ENCODE measurements at places on chromosomes 4 and X.

GRCh38 chrX:148573119-148573518 is 72.7 kb downstream of the AFF2 start:
- no peak for DNase-seq

- no peak for DNase-seq
These were observed 3.3 kb downstream of the KLF3 start for GRCh38 chr4:38667085-38667893.

DNA sequence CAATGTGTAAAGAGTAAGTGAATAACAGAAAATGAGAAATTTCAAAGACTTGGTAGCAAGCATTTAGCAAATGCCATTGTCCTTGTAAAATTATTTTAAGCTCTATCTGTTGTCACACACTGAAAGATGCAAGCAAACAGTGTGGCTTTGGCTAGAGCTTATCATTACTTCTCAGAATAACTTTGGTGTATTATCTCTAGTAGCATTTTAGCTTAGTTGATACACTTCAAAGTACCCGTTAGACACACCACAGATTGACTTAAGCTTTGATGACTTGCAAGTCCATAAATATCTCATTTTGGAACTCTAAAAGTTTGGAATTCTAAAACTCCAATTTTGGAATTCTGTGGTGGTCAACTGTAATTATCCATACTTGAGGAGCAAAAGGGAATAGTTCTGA is 98.6 kb downstream of the PDLIM5 start:
- no peak for DNase-seq

- DNase-seq: no peak
These were observed 66.7 kb upstream of the VCX2 start for GRCh38 chrX:8237718-8238117.

- no peak for DNase-seq
These were observed 108.8 kb downstream of the HHIP start for GRCh38 chr4:144754562-144755410.

DNA sequence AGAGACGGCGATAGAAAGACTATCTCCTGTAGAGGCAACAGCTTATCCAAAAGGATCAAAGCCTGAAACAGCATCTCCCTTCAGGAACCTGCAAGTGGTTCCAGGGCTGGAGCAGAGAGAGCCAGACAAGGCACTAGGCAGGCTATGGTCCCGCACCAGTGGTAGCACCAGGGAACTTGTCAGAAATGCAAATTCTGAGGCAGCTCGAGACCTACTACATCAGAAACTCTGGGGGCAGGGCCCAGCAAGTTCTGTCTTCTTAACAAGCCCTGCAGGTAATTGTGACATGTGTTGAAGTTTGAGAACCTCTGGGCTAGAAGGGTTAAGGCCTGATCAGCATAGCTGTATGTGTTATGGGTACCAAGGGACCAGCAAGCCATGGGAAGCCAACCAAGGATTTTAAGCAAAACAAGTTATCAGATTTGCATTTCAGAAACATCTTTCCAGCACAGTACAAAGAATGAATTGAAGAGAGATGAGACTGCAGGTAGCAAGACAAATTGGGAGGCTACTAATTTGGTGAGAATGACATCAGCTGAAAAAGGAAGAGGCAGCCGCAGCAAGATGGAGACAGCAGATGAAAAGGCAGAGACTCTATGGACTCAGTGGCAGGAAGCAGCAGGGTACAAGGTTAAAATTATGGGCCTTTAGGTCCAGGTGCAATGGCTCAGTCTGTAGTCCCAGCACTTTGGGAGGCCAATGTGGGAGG is 139.7 kb downstream of the TSPAN5 start:
- DNase-seq: no peak

- DNase-seq: no peak
These were observed 49.6 kb downstream of the SMAD1 start for GRCh38 chr4:145531223-145531622.

DNA sequence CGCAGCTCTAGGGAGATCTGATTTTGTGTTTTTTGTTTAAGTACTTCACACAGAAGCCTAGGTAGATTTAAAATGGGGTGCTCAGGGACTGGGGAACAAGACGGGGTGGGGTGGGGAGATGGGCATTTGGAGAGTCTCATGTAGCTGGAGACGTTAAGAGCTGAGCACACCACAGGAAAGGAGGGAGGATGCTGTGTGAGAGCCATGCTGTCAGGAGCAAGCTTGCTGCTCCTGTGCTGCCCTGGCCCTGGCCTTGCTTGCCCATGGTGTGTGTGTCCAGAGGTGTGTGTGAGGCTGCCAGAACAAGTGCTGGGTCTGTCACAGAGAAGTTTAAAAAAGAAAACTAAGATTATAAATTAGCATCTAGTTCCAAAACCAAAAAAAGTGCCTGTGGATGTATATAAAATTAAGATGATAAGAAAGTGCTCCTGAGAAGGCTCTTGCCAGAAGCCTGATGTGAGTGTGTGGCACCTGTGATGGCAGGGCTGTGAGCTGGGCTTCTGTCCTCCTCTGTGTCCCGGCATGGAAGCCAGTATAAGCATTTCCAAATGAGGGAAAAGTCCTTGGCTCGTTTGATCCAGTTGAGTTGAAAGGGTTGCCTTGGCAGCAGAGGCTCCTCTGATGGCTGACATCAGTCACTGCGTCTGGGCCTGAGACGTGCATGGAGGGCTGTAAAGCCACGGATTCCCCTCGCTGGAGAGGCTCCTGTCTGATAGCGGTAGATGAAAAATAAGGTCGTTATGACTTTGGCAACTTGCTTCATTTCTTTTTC is 63.5 kb downstream of the NELFA start:
- DNase-seq: no peak

DNA sequence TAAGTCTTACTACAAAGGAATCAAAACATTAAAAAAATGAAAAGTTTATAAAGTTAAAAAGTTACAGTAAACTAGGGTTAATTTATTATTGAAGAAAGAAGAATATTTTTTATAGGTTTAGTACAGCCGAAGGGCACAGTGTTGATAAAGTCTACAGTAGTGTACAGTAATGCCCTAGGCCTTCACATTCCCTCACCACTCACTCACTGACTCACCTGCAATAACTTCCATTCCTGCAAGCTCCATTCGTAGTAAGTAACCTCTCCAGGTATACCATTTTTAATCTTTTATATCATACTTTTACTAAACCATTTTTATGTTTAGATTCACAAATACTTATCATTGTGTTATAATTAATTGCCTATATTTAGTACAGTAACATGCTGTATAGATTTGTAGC is 307.5 kb upstream of the FAM241A start:
- DNase-seq: no peak

- no peak for DNase-seq
These were observed 1.3 kb downstream of the SPATA18 start for GRCh38 chr4:52052475-52052780.

- no peak for DNase-seq
These were observed 24.4 kb downstream of the TNIP3 start for GRCh38 chr4:121139533-121140222.

GRCh38 chr4:159398236-159398638 is 295.4 kb downstream of the RAPGEF2 start:
- DNase-seq: no peak

- no peak for DNase-seq
These were observed 66.6 kb downstream of the ING2 start for GRCh38 chr4:183571350-183571941.

GRCh38 chrX:20116087-20116576 is 575 bp downstream of the MAP7D2 start:
- DNase-seq: no peak

- no peak for DNase-seq
These were observed 10.1 kb upstream of the CXCL8 start for GRCh38 chr4:73730292-73730691.

DNA sequence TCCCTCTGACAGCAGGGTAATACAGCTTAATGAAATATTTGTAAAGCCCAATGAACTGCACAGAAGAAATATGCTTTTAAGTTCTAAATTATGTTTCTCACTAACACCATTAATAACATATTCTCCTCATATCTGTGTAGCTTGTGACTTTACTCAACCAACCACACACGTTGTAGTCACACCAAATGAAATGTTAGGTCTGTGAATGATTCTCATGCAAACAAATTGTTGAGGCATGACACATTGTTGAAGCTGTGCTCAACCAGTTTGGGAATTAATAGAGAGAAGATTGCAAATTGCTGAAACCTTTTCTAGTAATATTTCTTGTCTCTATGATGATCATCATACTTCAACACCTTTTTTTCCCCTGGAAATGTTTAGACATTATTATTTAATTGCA is 645.9 kb downstream of the PCDH7 start:
- DNase-seq: no peak

- DNase-seq: no peak
These were observed 50.4 kb downstream of the MGARP start for GRCh38 chr4:139229534-139230039.

- no peak for DNase-seq
These were observed 1.8 kb downstream of the IRAK1 start for GRCh38 chrX:154017766-154018517.

DNA sequence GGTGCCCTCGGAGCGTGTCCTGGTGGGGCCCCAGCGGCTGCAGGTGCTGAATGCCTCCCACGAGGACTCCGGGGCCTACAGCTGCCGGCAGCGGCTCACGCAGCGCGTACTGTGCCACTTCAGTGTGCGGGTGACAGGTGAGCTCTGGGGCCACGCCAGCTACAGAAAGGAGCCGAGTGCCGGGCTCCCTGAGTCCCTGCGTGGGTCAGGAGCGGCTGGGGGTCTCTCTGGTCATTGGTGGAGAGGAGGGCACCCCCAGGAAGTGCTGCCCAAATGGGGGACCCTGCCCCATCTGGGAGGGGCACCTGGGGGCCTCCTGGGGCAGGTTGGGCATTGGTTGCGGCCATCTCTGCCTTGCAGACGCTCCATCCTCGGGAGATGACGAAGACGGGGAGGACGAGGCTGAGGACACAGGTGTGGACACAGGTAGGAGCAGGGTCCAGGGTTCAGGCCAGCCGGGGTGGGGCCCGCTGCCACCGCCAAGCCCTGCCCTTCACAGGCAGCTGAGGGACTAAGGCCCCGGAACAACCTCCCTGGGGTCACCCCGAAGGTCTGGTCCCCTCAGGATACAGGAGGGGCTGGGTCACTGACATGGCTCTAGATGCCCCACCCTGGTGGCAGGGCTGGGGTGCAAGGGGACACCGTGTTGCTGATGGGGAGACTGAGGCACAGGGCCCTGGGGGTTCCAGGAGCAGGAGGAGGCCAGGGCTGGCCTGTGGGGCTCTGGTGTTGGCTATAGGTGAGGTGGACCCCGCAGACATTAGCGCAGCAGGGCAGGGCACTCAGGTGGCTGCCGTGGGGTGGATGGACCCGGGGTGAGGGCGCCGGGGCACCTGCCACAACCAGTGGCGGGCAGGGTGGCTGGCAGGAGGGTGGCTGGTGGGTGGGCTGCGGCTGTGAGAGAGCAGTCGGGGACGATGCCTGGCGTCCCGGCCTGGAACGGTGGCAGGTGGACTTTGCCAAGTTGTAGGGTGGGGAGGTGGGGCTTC is 6.6 kb downstream of the FGFR3 start:
- DNase-seq: no peak

DNA sequence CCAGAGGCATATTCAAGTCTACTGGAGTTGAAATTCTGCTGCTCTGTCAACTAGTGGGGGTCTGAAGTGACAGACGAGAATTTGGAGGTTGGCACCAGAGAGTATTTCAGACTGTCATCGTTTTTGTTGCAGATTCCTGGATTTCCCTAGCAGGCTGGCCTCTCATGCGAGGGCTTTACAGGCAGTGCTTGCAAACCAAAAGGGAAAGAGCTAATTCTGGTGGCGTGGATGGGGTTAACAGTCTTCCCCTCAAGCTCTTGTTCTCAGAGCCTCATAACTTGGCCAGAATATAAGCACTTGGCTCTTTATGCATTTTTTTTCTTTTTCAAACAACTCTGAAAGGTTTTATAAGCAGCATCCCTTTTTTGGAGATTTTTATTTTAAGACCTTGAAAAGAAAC is at the start of gene SPARCL1:
Gene SPARCL1, minus strand, starts transcription at position 190 of the 400 bp plus-strand sequence. CDS start 29,802 bp downstream, outside the sequence.
- DNase-seq: no peak

DNA sequence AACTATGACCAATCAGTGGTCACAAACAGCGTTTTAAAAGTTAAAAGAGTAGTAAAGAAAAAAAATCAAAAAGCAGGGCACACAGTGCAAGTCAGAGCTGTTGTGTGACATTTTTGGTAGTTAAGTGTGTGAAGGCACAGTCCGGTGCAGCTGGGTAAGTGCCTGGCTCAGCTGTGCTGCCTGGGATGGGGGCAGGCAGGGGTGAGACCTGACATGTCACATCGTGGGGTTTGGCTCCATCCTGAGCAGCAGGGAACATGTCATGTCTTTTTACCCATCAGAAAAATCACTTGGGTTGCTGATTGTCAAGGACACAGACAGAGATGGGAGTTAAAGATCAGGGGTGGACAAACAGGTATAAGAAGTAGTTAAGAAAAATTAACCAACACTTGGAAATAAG is 125.1 kb downstream of the NSUN7 start:
- no peak for DNase-seq

DNA sequence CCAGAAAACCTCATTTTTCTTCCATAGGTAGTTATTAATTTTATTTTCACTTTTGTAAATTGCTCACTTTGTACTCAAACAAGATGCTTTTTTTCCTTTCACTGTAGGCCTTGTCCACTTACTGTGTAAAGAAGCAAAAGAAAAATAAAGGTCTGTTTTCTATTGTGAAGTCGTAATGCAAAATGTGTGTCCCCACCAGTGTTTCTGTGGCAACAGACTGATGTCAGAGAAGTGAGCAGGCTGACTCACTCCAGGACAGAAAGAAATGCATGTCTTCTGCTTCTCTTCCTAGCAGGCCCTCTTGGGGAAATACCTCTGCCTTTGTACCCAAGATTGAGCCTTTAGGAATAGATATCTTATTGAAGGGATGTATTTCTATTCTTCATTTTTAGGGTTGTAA is 30.3 kb downstream of the INPP4B start:
- no peak for DNase-seq

- DNase-seq: no peak
These were observed 14.7 kb upstream of the CLCN4 start for GRCh38 chrX:10142041-10142599.

GRCh38 chrX:15500497-15500966 is at the start of gene BMX:
BMX (plus strand) TSS chrX:15500807; CDS start chrX:15508354, 7,547 bp downstream.
- no peak for DNase-seq

- DNase-seq: no peak
These were observed 1.3 kb upstream of the NYX start for GRCh38 chrX:41445781-41446358.

DNA sequence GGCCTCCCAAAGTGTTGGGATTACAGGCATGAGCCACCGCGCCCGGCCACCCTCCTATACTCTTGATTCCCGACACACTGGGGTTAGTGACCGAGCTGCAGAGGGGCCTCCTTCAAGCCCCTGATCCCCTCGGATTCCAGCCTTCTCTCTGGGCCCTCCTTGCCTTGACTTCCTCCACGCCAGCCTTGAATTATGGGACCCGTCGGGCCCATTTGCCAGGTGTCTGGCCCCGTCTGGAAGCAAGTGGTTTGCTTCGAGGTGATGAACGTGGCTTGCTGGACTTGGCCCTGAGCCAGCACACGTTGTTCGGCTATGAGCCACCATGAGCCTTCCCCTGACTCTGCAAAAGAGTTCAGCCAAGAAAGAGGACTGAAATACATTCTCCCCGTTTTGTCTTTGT is 37.4 kb upstream of the GRPEL1 start:
- DNase-seq: no peak

DNA sequence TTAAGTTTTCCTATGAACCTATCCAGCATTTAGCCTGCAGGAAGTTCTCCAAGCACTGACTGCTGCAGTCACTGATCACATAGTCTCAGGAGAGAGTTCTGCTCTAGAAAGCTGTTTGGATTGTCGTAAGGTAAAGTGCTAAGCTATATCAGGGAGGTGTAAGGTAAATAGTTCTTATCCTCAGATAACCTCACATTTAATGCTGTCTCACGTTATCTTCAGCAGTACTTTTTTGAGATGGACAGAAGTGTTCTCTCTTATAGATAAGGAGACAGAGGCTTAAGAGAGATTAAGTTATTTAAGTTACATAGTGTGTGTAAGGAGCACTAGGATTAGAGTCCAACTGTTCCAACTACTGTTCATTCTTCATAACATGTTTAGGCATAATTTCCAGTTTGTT is 77.9 kb downstream of the STIM2 start:
- no peak for DNase-seq

All from stimulated activated CD8-positive, alpha-beta memory T cell treated with anti-CD3 and anti-CD28 coated beads, Interleukin-15, amount 100 ng/mL, for 4 hours (primary cell).